ENCODE measurements at places on chromosomes 16 and 17.

DNA sequence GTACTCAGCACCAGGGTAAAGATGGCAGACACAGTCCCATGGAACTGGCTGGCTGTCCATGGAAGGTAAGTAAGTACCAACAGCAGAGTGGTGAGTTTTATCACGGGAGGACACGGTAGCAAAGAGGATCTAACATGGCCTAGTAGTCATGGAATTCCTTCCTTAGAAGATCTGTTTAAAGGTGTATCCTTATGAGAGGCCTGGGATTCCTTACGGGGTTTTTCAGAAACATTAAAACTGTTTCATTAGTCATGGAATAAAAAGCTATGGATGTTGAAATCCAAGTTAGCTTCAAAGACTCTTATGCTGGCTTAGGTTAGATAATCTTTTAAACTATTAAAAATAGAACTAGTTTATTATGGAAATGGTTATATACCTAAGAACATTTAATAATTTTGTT lies 7.4 kb downstream of the FTO start:
- no peak for DNase-seq

GRCh38 chr17:61209106-61209439 lies 190.6 kb upstream of the TBX2 start:
- no peak for DNase-seq

DNA sequence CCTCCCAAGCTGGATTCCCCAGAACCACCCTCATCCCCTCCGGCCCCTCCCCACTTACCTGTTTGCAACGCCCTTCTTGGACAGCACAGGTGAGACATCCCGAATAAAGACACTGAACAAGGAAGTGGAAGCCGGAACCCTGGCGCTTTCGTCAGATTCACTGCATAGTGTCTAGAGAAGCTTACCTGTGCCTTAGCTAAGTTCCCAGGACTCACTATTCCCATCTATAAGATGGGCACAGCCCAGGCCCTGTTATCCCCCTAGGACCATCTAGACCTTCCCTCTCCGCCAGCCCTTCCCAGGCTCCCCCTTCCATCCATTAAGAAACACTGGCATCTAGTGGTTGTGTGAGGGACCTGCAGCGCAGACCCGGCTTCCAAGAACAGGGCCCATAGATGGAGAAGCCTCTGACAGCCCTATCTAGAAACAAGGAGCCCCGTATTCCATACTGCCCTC lies 26.9 kb upstream of the RPL38 start:
- peak; percentile 13 for DNase-seq

DNA sequence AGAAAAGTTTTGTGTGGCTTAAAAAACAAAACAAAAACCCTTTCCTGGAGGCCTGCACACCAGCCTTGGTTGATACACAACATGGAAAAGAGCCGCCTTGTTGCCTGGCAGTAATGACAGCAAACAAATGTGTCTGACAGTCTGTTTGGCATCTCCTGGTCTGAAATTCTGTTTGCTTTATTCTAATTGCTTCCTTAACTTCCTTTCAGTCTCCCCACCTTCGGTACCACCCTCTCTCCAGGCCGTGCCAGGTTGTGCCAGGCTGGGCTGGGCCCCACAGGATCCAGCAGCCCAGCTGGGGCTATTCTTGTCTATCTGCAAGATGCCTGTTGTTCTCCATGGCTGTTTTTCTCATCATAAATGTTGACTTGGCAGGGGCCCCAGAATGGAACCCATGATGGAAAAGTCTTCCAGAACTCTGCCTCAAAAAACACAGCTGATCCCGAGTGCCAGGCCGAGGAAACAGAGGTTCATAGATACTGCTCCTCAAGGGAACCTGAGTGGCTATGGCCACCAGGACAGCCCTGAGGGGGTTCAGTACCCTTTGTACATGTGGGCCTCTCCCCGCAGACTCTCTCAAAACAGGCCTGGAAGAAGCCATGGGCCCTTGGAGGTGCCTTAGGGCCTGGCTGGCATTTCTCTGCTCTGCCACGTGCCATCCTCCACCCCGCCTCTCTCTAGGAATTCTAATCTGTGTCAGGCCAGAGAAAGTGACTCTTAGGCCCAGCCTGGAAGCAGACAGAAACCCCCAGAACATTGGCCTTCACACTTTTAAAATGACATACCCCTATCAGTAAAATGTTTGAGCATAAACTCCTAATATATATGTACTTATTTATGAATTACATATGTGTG lies 50.5 kb downstream of the YPEL2 start:
- DNase-seq: no peak

GRCh38 chr17:27207073-27207513 lies 86.8 kb upstream of the WSB1 start:
- no peak for DNase-seq
